Left lobe of liver (tissue), 2 donors: ENCODE measurements at places on chromosomes 2 and 18.

DNA sequence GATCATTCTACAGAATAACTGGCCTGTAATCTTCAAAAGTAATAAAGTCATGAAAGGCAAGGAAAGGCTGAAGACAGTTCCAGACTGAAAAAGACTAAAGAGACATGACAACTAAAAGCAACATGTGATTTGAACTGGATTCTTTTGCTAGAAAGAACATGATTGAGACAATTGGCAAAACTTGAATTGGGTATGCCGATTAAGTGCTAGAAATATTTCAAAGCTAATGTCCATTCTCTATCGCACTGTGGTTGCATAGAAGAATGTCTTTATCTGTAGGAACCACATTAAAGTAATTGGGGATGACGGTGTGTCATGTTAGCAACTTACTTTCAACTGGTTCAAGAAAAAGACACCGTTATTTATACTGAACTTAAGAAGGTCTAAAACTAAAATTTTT lies 98.5 kb downstream of the EXOC6B start:
- DNase-seq, result no peak

DNA sequence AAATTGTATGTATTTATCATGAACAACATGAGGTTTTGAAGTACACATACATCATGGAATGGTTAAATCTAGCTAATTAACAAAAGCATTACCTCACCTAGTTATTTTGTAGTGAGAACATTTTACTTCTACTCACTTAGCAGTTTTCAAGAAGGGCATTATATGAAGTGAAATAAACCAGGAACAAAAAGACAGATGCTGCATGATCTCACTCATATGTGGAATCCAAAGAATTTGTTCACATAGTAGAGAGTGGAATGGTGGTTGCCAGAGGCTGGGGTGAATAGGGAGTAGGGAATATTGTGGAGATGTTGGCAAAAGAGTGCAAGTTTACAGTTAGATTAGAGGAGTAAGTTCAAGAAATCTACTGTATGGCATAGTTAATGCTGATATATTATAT lies 292.0 kb downstream of the ASXL3 start:
- no peak for DNase-seq

DNA sequence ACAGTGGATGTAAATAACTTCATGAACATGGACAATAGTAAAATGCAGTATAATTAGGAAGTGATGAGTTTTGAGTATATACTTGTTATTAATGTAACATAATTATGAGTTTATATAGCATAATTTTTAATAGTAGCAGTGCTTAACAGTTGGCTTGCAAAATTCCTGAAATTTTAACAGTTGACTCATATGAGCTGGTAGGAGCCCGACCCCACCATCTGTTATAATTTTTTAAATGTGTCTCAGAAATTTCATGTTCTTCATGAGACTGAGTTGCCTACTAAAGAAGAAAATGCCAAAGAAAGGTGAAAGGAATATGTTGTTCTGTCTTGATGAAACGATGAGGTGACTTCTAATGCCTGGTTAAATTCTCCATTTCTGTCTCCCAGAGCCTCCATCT lies 62.6 kb downstream of the ITGB1BP1 start:
- DNase-seq, result no peak

DNA sequence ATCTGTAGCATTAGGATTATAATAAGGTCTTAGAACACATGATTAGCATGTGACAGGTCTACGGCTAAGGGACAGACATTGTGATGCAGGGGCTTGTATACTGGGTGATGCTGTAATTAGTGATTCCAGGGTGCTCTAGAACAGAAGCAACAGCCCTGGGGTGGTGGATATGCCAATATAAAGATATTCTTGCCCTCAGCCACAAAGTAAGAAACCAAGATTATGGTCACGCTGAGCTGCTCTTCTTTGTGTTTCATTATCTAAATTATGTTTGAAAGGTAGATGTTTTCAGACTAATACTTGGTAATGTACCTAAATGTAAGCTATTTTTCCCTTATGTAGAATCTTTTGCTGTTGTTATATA lies 45.3 kb downstream of the FN1 start:
- no peak for DNase-seq

DNA sequence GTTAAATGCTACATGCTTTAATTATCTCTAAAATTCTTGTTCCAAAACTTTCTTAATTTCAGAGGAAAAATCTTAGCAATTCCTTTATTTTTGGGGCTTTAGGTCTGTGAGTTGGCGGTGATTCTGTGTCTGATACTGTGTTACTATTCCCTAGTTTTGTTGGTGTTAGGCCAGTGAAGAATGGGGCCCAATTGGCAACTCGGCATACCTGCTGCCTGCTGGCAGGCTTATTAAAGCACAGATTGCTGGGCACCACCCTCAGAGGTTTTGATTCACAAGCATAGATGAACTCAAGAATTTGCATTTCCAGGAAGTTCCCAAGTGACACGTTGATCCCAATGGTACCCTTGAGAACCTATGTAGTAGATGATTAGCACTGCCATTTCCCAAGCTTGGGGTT lies 101.6 kb downstream of the OSBPL6 start:
- no peak for DNase-seq

DNA sequence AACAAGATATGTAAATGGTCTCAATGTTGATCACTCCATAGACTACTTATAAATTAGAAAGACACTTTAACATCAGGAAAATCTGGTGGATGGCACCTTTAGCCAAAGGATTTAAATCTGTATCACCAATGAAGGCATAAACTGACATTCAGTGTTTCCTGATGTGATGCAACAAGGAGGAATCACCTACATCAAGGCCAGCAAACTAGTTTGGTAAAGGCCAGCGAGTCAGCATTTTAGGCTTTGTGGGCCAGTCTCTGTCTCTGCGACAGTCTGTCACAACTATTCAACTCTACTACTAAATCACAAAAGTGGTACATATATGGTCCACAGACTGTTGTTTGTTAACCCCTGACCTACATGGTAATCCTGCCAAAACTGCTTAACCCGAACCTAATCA lies 33.3 kb downstream of the C2orf76 start:
- no peak for DNase-seq
